Muscle of back (tissue), 13 donors: ENCODE measurements at places on chromosomes 1 and 21.

- no peak for DNase-seq
These were observed 178.1 kb downstream of the AK5 start for GRCh38 chr1:77459881-77460280.

DNA sequence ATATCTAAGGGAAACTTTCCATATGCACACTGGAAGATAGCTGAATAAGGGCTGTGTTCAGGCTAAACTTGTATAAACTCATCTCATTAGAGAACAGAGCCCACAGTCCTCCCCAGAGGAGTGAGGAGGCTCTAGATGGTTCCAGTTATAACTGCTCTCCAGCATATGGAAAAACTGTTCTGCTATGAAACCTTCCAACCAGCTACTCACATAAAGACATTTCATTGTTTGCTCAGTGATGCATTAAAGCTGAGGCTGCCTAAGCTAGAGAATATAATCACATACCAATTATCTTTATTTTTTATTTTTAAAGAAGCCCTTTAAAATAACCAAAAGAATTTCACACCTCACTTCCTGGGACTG is 13.3 kb downstream of the AHCYL1 start:
- no peak for DNase-seq

DNA sequence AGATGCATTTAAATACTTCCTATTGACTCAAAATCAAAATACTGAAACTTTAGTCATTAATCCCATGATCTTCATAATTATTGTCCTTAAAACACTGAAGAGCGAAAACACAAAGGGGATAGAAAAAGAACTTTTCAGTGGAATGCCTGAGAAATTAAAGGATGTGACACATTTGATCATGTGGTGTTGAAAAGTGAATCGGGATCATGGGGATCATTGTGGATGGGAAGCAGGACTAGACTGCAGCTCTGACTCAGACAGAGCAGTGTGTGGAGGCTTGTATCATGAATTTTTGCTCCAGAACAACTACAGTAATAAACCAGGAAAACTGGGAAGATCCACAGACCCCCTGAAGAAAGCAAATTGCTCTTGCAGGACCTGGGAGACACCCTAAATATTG is 161.1 kb upstream of the CXADR start:
- no peak for DNase-seq

GRCh38 chr1:167861664-167862381 is 52.1 kb downstream of the ADCY10 start:
- no peak for DNase-seq

DNA sequence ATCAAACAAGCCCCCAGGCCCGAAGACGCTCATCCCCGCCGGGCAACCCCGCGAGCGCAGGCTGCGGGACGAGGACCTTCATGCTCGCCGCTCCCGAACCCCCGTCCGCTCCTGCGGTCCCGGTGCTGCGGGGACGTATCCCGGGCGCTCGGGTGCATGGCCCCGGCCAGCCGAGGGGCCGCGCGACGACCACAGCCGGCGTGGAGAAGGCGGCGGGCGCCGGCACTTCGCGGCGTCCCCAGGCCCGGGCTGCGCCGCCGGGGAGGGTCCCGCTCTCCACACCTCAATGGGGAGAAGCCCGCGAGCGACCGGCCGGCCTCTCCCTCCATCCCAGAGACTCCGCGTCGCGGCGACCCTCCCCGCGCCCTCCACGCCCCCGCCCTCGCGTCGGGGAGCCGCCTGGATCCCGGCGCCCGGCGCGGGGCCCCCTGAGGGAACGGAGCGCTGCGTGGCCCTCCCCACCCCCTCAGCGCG is 401 bp downstream of the ERRFI1 start:
- DNase-seq, result no peak

DNA sequence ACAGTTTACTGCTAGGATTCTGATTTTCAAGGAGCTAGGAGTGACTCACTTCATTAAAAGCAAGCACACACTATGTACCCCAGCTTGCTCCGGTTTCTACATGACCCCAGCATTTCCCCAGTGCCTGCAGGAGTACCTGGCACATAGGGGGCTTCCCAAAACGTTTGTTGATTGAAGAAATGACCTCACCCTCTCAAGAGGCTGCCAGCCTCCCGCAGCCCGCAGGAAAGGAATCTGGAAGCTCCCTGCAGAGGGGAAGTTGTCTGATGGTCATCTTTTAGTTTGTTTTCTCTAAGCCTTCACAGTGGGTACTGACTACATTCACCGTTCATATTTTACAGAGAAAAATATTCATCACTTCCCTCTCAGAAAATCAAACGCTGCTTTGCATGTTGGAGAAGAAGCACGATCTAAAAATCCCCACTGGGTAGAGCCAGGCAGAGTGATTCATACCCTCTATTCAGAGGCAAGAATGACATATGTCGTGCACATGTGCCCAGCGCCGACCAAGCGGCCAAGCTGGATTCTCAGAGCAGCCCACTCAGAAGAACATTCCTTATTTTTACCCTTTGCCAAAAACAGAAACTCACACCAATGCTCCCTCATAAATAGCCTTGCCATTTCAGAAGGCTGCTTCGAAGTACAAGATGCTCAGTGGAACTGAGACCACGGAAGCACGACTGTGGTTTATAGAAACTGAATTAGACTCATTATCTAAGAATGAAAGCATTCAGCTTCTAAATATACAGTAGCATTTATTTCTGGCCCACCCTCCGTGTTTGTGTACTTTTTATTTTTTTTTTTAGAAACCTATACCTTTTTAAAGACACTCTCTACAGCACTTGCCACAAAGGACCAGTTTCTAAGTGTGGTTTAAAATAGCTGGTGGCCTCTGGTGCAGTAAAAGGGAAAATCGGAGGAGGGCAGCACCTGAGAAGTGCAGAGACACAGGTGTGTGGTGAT is 143.2 kb downstream of the MIS18A start:
- DNase-seq, result peak; percentile 73

DNA sequence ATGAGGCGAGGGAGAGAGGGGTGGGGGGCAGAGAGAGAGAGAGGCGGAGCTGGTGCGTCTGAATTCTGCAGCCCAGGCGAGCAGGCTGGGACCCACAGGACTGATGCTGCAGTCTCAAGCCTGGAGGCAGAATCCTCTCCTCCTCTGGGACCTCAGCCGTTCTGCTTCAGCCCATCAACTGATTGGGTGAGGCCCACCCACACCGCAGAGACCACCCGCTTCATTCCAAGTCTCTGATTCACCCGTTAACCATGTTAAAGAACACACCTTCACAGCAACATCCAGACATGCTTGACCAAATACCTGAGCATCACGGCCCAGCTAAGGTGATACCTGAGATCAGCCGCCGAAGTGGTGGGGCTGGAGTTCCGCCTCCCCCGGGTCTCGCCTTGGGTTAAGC is 147.8 kb downstream of the NPHP4 start:
- DNase-seq, result no peak

DNA sequence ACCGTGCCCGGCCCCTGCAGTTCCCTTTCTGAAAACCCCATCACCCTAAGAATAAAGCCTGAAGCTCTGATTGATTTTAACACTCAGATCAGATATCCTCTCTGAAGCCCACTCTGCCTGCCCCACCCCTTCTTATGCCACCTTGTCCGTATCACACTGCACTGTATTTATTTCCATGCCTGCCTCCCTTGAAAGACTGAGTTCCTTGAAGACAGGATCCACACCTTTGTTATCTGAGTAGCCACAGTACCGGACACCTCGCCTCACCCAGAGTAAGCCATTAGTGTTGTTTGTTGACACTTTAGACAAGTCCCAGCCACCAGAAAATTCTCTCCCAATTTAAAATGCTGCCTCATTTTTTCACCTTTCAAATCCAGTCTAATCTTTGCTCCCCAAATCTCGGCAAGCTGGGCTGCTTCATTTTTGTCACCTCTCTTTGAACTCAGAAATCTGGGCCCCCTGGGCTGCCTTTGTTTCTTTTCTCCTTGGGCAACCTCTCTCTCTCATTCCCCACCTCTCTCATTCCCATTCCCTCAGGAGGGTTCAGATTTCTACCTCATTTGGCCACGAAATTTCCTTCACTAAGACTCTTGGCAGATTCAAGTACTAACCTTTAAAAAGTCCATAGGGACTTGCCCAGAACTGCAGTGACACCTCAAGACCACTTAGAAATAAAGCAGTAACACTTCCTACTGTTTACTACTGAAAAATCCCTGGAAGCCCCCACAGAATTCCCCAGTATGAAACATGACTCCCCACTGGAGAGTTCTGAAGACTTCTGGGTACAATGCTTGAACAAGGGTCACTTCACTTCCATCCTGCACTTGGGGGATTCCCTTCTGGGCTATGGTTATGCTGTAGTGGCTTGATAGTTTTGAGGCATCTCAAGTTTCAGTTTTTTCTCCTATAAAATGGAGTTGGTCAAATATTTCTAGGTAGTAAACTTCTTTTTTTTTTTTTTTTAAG is 8.7 kb upstream of the PPP1R15B start:
- DNase-seq, result no peak

DNA sequence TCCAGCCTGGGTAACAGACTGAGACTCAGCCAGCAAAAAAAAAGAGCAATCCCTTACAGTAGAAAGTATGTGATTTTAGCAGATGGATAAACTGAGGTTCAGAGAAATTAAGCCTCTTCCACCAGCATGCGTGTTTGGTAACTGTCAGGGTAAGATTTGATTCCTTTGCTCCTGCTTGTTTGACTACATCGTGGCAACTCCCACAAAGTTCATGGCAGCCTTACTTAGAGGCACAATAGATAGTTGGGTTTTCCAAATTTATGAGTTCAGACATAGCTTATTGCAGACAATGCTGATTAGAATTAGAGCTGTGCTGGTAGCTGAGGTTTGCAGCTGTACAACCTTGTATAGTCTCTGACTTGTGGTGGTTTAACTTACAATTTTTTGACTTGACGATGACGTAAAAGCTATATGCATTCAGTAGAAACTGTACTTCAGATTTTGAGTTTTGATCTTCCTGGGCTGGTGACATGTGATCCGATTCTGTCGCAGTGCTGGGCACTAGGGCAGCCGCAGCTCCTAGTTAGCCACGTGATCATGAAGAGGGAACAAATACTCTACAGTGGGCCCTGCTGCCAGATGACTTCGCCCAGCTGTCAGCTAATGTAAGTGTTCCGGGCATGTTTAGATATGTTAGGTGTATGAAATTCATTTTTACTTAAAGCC is 167.8 kb downstream of the DHRS3 start:
- no peak for DNase-seq

DNA sequence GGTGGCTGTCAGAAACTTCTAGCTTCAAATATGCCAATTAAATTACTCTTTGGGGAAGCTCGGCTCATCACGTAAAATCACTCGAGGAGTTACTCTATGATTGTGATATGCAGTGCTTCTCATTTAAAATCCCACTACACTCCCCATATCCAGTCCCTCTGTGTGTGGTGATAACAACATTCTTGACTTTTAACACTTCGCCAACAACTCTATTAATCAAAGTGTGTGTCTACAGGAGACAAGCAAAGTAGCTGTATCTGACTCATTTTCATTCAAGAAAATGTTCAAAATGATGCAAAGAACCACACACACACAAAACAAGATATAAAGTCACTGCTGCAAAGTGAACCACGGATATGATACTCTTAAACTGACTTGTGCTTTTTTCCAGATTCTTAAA is 341.3 kb downstream of the DSCAM start:
- DNase-seq, result peak; percentile 71
